Mesangial cell (primary cell): ENCODE measurements at places on chromosomes 2 and 18. TPM values are rescaled to one million over a fixed set of nuclear protein-coding genes. Genes with fewer than 3 reads are reported as not detected.

Gene CIB4
- not detected in 2 replicates for total RNA-seq

Gene AOX1
- total RNA-seq = 1.5 and 9.3 TPM in 2 replicates

Gene APOB
- total RNA-seq = under 0.01 TPM in 1 of 2 replicates, not detected in the other

Gene GYPC
- 156 and 164 TPM in 2 replicates for total RNA-seq

Gene B3GNT7
- total RNA-seq = 7.0 and 9.9 TPM in 2 replicates

Gene ZNF804A
- 0.16 and 0.51 TPM in 2 replicates for total RNA-seq

Gene RAD51AP2
- total RNA-seq = under 0.01 TPM in 1 of 2 replicates, not detected in the other

Gene C2orf49
- 4.7 and 5.2 TPM in 2 replicates for total RNA-seq

Gene LYG1
- 0.51 TPM in 1 of 2 replicates, not detected in the other for total RNA-seq

Gene SERPINB4
- total RNA-seq = not detected in 2 replicates

Gene SNED1
- 1.5 and 6.7 TPM in 2 replicates for total RNA-seq

Gene RNF149
- 23.8 and 39.4 TPM in 2 replicates for total RNA-seq

Gene CHN1
- total RNA-seq = 10.8 and 18.7 TPM in 2 replicates

Gene PTPN4
- 20.9 and 25.9 TPM in 2 replicates for total RNA-seq

Gene TTR
- total RNA-seq = not detected in 2 replicates

Gene ACMSD
- total RNA-seq = not detected in 2 replicates

Gene RAB6C
- total RNA-seq = not detected in 2 replicates

Gene FBLN7
- total RNA-seq = 0.49 and 1.9 TPM in 2 replicates
